ENCODE measurements at places on chromosomes 7 and 10. TPM values are rescaled to one million over a fixed set of nuclear protein-coding genes. Genes with fewer than 3 reads are reported as not detected.

RBP3 gene
- total RNA-seq: not detected

AKR1E2 gene
- total RNA-seq: 7.9 TPM

GPR26 gene
- total RNA-seq: not detected

CELF2 gene
- total RNA-seq: 95.5 TPM

MSS51 gene
- total RNA-seq: 2.5 TPM

ABCC2 gene
- 1.3 TPM for total RNA-seq

IGFBP3 gene
- 0.72 TPM for total RNA-seq

LEP gene
- not detected for total RNA-seq

INMT gene
- total RNA-seq: not detected

ZNF467 gene
- total RNA-seq: 0.21 TPM

A1CF gene
- not detected for total RNA-seq

DNA sequence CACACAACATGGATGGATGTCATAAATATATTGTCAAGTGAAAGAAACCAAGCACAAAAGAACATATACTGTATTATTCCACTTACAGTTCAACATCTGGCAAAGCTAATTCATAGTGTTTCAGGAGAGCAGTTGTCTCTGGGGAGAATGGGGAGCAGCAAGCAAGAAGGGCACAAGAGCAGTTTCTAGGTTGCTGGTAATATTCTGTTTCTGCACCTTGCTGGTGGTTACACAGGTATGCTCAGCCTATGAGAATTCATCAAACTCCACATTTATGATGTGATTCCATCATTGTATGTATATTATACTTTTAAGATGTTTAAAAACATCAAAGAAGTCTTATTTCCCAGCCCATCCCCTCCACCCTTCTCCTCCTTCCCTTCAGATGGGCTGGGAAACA lies 18.1 kb upstream of the PALS2 start:
- no peak for DNase-seq

GRCh38 chr10:119211176-119211575 lies 3.8 kb downstream of the GRK5 start:
- DNase-seq: no peak

GRCh38 chr10:62527019-62527827 lies 153.1 kb downstream of the ZNF365 start:
- peak; percentile 61 for DNase-seq

- DNase-seq: peak; percentile 72
Observed at GRCh38 chr10:88064608-88065382, 201.4 kb downstream of the PTEN start.

GRCh38 chr7:131969560-131969959 lies 413.1 kb upstream of the PODXL start:
- DNase-seq: no peak

DNA sequence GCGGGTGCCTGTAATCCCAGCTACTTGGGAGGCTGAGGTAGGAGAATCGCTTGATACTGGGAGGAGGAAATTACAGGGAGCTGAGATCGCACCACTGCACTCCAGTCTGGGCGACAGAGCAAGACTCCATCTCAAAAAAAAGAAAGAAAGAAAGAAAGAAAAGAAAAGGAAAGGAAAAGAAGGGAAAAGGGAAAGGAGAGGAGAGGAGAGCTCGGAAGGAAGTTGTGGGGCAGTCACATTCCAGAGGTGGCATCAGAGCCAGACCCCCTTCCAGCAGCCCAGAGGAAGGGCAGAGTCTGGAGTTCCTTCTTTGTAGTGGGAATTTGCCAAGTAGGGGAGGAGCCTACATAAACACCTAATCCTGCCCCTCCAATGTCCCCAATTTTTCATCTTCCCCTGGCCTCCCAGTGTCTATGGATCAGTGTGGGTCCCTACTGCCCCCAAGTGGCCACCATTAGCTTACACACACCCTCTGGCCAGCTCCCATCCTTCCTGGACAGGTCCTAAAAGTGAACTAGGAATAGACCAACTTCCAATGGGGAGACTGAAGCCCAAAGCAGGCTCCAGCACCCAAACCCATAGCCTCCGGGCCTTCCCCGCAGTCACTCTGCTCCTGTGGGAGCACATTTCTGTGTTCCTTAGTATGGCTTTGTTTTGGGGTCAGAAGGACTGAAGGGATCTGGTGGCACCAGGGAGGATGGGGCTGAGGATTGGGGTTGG lies 39.6 kb upstream of the HSPB1 start:
- DNase-seq: peak; percentile 80

DNA sequence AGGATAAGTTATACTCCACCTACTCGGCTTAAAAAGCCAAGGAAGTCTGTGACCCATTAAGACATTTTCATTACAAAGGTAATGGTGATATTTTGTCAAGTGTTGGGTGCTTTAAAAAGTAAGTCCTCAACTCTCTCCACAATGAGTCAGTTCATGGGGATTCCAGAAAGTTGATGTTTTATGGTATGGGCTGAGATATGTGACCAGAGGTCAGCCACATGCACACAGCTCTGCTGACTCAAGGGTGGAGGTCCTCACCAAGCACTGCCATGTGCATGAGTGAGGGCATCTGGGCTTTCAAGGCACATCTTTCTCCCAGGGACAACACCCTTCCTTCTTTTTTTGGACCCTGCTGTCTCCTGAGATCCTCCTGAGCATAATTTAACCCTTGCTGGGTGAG lies 292.9 kb downstream of the PTEN start:
- peak; percentile 19 for DNase-seq

DNA sequence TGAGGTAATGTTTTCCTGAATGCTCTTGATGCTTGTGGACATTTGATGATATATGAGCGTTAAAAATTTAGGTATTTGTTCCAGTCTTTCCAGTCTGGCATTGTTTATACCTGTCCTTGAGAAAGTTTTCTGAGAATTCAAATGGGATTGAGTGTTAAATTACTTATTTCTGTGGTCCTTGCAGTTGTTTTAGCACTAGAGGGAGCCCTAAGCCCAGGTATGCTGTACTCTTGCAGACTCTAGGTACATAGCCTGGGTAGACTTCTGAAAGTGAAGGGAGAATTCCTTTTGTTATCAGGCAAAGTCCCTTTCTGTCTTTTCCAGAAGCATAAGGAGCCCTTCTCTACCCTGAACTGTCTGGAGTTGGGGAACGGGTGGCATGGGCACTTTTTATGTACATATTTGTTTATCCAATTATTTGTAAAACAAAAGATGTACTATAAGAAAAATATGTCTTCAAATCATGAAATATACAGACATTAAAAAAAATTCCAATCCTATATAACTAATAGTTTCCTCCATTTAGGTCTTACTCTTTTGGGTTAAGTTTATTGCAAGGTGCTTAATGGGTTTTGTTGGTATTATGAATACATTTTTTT lies 262.1 kb downstream of the ATRNL1 start:
- DNase-seq: peak; percentile 73

GRCh38 chr10:47243791-47244190 lies 56.2 kb upstream of the GDF10 start:
- no peak for DNase-seq

GRCh38 chr7:37971491-37971890 lies 51.1 kb downstream of the EPDR1 start:
- no peak for DNase-seq

GRCh38 chr10:123651421-123652047 lies 14.6 kb upstream of the GPR26 start:
- DNase-seq: no peak

GRCh38 chr7:7989616-7990440 lies 21.2 kb downstream of the GLCCI1 start:
- DNase-seq: no peak

GRCh38 chr10:122142641-122143237 lies 128.4 kb upstream of the BTBD16 start:
- peak; percentile 75 for DNase-seq

- DNase-seq: peak; percentile 94
Observed at GRCh38 chr7:33109005-33109757, at the start of gene RP9. Gene RP9 (minus strand): TSS chr7:33109404. CDS start chr7:33109372, 32 bp downstream.

DNA sequence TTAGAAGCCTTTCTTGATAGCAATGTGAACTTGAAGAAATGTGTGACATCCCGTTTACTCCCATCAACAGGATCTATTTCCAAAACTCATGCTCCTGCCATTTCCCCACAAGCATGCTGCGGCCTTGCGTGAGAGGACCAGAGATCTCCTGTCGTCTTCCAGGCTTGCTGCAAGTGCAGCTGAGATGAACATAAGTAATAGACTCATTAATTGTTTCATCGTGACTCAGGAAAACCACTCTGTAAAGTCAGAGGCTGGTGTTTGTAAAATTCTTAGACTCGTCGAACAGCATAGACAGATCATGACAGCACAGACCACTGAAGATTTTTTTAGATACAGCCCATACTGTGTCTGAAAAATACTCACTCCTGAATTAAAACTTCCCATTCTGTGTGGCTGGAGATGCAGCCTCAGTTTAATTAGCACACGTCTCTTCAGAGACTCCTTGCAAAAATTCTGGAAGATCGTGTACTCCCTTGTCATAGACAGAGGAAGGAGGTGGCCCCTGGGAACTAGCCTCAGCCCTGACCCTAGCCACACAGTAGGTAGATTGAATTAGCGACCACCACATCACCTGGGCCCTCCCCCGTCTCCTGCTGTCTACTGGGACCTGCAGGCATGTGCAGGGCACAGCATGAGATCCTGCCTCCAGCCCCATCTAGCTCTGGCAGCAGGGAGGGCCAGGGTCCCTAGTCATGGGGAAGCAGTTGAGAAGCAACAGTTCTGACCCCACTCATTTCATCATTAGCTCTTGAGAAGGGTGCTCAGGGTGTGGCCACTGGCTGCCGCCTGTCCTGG lies 226.0 kb downstream of the CELF2 start:
- DNase-seq: no peak

GRCh38 chr7:44447874-44448425 lies 42.5 kb downstream of the NUDCD3 start:
- no peak for DNase-seq
